ENCODE measurements at places on chromosomes 13 and 19.

- no peak for DNase-seq
These were observed 6.9 kb downstream of the ETFB start for GRCh38 chr19:51359294-51359693.

DNA sequence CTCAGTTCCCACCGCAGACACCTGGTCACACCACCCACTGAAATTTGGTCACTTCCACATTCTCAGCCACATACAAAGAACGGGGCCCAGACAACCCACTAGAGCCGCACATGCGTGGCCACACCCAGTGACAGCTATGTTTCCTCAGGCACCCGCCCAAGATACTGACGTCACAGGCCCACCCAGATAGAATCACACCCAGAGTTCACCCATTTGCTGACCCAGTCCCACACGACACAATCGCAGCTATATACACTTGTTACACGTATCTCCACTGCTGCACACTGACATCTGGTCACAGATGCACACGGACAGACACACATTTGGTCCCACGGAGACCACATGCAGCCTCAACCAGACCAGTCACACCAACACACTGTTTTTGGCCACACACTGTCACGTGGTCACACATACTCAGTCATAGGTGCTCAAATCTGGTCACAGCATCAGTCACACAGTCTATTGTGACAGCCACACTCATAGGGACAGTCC lies 2.9 kb downstream of the NUMBL start:
- DNase-seq: peak; percentile 83

DNA sequence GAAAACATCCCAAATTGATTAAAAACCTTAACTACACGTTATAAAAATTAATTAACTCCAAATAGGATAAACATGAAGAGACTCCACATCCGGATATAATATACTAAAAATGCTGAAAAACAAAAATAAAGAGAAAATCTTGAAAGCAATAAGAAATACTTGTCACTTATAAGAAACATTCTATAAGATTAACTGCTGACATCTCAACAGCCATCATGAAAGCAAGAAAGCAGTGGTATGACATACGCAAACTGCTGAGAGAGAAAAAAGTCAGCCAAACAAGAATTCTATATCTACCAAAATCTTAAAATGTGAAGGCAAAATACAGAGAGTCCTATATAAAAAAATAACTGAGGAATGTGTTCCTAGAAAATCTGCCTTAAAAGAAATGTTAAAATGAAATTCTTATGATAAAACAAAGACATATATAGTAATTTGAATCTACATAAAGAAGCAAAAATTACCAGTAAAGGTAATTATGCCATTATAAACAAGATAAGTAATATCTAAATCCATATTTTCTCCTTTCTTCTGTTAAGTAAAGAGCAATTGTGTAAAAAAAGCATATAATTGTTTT lies 1851.1 kb downstream of the PCDH9 start:
- DNase-seq: no peak

DNA sequence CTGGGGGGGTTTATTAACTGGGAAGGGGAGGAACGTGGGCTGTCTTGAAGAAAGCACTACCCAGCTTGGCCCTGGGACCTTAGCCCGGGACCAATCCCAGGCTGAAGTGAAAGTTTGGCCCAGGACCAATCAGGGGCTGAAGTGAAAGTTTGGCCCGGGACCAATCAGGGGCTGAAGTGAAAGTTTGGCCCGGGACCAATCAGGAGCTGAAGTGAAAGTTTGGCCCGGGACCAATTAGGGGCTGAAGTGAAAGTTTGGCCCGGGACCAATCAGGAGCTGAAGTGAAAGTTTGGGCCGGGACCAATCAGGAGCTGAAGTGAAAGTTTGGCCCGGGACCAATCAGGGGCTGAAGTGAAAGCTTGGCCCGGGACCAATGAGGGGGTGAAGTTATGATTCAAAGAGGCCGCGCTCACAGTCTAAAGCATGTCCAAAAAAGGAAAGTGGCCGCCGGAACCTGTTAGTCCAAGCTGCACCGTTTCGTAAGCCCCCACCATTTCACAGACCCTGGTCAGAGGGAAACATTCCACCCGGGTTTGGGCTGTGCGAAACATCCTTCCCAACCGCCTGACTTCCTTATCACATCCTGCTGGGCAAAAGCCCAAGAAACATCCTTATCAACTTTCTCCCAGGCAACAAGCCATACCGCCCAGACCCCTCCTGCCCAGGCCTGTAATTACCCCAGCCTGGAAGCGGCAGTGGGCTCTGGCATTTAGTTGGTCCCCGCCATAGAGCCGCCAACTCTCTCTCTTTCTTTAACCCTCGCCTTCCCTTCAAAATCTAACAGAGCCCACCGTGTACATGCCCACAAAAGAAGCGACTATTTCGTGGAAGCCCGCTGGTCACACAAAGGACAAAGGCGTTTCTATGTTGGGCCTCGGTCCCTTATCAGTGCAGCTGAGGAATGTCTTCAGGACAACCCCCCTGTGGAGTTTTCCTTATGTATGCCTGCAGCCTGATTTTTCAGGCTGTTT lies 1.1 kb downstream of the ZNF850 start:
- DNase-seq: peak; percentile 52

DNA sequence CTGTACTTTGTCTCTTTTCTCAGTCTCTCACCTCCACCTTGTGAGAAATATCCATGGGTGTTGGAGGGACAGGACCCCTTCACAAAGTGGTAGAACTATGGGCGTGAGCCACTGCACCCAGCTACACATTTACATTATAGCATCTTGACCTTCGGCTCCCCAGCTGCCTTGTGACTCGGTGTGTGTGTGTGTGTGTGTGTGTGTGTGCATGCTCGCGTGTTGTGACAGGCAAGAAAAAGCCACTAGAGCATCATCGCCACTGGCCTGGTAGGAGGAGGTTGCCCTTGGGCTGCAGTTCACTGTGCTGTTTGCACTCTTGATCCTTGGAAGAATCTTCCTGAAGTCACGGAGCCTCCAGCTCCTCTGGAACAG lies 13.7 kb upstream of the ZNF888 start:
- no peak for DNase-seq

GRCh38 chr13:111171629-111172028 lies 56.5 kb downstream of the ARHGEF7 start:
- DNase-seq: no peak

DNA sequence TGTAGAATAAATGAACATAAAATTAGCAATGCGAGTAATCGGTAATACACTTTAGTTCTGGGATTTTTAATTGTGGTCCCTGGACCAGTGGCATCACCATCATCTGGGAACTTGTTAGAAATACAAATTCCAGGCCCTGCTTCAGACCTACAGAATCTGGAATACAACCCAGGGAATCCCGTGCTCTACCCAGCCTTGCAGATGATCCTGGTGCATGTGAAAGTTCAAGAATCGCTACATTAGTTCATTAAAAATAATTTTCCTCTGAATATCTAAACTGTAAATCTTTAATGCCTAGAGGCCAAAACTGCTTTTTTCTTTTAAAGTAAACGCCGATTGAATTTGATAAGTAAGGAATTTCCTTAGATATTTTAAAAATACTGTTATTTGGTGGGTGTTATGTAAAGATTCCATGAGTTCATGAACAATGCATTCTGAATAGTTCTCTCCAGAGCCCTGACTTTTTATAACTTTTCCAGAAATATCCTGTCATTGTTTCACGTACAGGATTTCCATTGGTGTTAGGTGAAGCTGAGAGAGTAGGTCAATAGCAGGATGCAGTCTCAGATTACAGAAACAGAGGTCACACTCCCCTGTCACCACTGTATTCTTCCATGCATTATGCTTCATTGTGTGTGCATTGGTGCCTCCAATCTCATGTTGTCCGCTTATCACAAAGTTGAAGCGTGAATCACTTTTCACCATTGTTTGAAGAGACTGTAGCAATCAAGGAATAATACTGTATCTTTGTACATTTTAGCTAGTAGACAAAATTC lies 596.5 kb upstream of the KLF12 start:
- DNase-seq: no peak

- no peak for DNase-seq
These were observed 1629.4 kb downstream of the PCDH9 start for GRCh38 chr13:65600702-65601101.

DNA sequence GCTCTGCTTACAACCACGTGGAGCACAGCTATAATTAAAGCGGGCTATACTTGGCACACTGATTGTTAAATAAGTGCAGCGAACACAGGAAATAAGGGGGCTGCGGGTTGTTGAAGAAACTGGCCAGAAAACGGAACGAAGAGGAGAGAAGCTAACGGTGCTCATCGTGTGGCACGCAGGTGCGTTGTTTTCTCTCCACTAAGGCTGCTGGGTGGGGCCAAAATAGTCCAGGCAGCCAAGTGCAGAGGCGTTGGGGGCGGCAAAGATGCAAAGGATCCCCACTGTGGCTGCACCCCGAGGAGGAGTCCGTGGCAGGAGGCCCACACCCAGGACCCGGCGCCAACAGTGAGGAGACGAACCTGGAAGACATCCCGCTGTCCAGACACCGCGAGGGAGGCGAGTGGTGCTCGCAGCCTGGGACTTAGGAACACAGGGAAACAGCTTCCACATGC lies 8.1 kb upstream of the ARL11 start:
- DNase-seq: no peak

GRCh38 chr19:38388349-38389100 lies at the start of gene SPRED3:
Gene SPRED3 (plus strand): TSS chr19:38388697. CDS start chr19:38390303, 1,606 bp downstream.
- no peak for DNase-seq

DNA sequence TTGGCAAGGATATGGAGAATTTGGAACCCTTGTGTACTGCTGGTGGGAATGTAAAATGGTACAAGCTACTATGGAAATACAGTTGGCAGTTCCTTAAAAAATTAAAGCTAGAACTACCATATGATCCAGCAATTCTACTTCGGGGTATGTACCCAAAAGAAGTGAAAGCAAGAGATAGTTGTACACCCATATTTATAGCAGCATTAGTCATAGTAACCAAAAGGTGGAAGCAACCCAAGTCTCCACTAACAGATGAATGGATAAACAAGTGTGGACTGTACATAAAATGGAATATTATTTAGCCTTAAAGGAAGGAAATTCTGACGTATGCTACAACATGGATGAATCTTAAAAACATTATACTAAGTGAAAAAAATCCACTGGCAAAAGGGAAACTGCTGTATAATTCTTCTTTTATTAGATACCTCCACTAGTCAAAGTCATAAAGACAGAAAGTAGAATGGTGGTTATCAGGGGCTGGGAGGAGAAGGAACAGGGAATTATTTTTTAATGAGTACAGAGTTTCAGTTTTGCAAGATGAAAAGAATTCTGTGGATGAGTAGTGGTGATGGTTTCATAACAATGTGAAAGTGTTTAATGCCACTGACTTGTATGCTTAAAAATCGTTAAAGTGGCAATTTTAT lies 141.6 kb downstream of the RXFP2 start:
- no peak for DNase-seq

- no peak for DNase-seq
These were observed 591 bp downstream of the DEDD2 start for GRCh38 chr19:42216653-42217519.

GRCh38 chr19:616062-616700 lies 17.2 kb downstream of the POLRMT start:
- no peak for DNase-seq

GRCh38 chr13:73873940-73874830 lies 260.0 kb downstream of the KLF12 start:
- DNase-seq: no peak

- DNase-seq: no peak
These were observed 4.3 kb upstream of the RAP2A start for GRCh38 chr13:97429681-97430081.

- DNase-seq: no peak
These were observed 23.3 kb upstream of the RBM26 start for GRCh38 chr13:79429309-79429708.

DNA sequence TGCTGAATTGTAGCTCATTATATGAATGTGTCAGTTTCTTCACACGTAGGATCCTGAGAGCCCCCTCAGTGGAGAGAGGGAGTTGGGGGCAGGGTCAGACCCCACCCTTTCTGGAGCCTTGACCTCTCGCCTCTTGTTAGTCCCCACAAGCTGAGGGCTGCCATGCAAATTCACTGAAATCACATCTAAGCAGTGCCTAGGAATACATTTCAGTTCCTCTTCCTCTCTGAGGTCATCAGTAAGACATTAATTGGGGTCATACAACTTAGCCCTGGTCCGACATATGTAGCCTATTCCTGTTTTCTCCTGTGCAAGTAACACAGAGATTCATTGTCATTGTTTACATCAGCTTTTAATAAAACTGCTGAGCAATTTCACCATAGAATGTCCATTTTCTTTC lies 30.0 kb downstream of the MYO9B start:
- no peak for DNase-seq

- no peak for DNase-seq
These were observed 493 bp upstream of the LHFPL6 start for GRCh38 chr13:39603424-39603947.

GRCh38 chr13:59409211-59409610 lies 754.5 kb downstream of the DIAPH3 start:
- no peak for DNase-seq

GRCh38 chr19:18896421-18896841 lies 473 bp upstream of the CERS1 start:
- DNase-seq: no peak

DNA sequence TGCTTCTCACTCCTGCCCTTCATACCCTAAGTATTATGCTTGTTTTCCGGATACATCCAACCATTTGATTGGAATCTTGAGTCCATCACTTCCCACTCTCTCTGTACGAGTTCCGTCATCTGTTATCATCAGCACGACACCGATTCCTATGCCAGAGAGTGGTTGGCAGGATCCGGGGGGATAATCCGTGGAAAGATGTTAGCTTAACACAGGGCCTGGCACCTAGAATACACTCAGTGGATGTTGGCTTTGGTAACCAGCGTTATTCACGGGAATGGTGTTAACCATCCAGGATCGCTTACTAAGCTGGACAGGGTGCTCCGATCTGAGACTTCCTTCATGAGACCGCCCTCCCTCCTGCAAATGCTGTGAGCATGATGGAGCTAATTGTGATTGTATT lies 12.4 kb downstream of the VSTM2B start:
- no peak for DNase-seq

GRCh38 chr13:66339214-66339613 lies 890.9 kb downstream of the PCDH9 start:
- DNase-seq: no peak

DNA sequence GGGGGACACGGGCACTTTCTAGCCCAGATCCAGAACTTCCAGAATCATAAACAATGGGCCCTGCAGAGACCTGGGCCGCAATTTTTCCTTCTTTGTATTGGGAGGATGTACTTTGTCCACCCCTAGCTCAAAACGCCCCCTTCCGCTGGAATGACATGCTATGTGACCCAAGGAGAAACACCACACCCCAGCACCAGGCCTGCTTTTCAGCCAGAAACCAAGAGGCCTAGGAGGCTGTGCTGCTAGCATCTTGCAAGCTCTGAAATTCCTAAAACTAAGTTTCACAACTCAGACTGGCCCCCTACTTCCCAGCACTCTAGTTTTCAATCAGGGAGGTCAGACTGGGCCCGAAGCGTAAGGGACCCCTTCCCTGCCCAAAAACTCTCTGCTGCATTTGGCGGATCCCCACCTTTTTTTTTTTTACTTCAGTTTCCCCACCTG lies 538 bp downstream of the LSM4 start:
- DNase-seq: no peak

GRCh38 chr13:95607366-95607765 lies 37.1 kb downstream of the DZIP1 start:
- no peak for DNase-seq

- DNase-seq: no peak
These were observed 625.6 kb downstream of the DCT start for GRCh38 chr13:93853912-93854311.

- no peak for DNase-seq
These were observed 3.7 kb downstream of the CALM3 start for GRCh38 chr19:46604781-46605355.

GRCh38 chr19:46958532-46958931 lies 61.1 kb upstream of the NPAS1 start:
- no peak for DNase-seq
